ENCODE measurements at places on chromosomes 4 and X. TPM values are rescaled to one million over a fixed set of nuclear protein-coding genes. Genes with fewer than 3 reads are reported as not detected.

CXCL11 gene
- total RNA-seq = not detected

EXOC1L gene
- total RNA-seq = not detected

MAP7D3 gene
- 22.5 TPM for total RNA-seq

IL13RA2 gene
- 350 TPM for total RNA-seq

Measured in A375 (cell line).